ENCODE measurements at places on chromosomes 2 and 18.

GRCh38 chr2:10331027-10331701 lies 28.5 kb downstream of the HPCAL1 start:
- DNase-seq, result peak; percentile 52

GRCh38 chr2:26401739-26402541 lies at the start of gene DRC1:
TSS of gene DRC1 (plus strand) at chr2:26401920. CDS start at chr2:26401990, 70 bp downstream.
- no peak for DNase-seq

DNA sequence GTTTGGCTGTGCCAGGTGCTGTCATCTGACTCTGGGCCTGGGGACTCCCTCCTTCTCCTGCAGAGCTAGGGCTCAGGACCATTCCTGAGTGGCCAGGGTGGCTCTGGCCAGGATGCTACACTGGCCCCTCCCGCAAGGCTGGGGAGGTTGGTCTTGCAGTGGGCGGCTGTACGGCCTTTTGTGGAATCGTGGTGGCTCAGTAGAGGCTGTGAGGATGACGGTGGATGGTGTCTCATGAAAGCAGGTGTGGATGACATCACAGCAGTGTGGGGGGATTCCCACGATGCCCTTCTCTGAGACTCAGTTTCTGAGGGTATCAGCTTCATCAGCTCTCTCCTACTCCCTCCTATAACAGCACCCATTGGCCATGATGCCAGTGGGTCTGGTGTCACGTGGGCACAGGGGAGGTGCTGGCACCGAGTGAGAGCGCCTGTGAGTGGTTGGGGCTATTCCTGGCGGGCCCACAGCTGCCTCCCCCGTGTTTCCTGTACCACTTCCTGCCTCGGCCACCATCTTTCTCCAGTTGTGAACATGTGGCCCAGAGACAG lies 144.2 kb upstream of the HDAC4 start:
- peak; percentile 66 for DNase-seq

DNA sequence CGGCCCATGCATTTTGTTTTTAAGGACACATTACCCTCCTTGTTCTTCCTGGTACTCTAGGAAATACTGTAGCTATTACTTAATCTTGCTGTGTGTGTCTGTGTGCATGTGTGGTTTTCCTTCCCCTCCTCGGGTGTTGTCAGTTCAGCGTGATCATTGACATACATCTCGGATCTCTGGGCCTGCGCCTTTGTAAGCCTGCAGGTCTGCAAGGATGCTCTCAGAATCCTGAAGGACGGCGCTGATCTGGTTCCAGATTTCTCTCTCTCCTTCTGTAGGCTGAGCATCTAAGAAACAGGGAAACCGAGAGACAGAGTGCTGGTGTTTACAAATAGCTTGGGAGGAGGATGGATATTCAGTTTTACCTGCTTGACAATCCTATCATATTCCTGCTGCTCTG lies 100.2 kb downstream of the CYRIA start:
- no peak for DNase-seq

DNA sequence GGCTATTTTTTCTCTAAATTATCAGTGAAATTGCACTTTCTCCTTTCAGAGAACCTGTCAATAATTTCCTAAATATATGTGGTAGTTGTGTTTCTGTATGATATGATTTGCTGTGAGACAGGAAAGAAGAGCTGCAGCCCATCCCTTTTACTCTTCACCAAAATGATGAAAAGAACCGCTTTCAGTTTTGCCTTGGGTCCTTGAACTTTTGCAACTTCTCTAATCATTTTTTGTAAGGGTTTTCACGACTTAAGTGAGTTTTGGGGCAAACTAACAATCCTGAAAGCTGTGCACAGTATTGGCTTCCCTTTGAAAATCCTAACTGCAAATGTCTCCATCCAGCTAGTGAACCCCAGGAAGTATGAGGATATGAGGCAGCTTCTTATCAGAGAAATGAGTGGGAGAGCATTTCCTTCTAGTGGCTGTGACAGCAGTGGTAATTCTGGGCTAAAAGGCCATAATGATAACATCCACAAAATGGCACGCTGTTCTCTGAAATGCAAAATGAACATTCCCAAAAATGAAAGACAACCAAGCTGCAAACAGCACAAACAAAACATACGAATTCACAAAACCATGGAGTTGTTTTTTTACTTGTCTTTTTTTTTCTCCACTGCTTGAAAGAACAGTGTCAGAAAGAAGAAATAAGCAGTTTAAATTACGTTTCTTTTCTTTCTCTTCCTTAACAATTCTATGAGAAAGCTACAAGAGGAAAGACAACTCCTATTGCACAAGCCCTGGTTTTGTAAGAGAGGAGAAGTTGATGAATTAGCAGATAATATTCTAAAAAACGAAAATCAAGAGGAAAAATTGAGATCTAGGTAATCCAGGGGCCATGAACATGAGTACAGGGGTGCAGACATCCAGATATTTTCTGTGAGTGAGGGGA lies 1291.6 kb upstream of the ZEB2 start:
- no peak for DNase-seq

GRCh38 chr2:152490686-152491455 lies 155.9 kb downstream of the FMNL2 start:
- DNase-seq, result no peak

- no peak for DNase-seq
Measured at GRCh38 chr2:137190411-137191195, 425.3 kb downstream of the THSD7B start.

DNA sequence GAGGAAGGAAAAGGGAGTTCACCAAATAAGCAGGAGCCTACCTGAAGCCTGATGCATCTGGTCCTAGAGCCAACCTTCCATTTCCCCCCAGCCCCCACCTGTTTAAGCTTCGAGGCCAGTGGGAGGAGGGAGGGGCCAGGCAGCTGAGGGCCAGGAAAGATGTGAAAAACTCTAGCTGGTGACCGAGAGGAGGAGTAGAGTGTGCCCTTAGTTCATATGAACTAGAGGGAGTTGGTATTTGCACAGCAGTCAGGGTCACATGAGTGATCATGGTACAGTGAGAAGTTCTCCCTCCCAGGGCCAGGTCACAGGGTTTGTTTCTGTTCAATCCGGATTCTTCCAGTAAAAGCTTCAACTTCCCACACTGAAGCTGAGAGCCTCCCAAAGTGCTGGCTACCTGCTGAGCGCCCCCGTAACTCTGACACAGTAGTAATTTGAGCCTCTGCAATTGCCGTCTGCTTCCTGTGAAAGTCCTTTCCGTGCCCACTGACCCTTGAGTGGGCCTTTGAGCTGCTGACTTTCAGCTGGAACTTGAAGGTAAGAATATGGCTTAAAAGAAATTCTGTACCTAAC lies at the start of gene SULT1C2:
Gene SULT1C2 (plus strand): TSS at position 362 of the 573 bp plus-strand sequence. CDS start 4,773 bp downstream, outside the sequence.
- DNase-seq, result no peak

Data from stimulated activated CD8-positive, alpha-beta memory T cell treated with anti-CD3 and anti-CD28 coated beads, Interleukin-7, amount 100 ng/mL, for 4 hours (primary cell).